SHP77 (cell line): ENCODE measurements at places on chromosomes 6 and 20.
A peak's percentile ranks its signal among the peaks of the same experiment; 100 is the strongest.

DNA sequence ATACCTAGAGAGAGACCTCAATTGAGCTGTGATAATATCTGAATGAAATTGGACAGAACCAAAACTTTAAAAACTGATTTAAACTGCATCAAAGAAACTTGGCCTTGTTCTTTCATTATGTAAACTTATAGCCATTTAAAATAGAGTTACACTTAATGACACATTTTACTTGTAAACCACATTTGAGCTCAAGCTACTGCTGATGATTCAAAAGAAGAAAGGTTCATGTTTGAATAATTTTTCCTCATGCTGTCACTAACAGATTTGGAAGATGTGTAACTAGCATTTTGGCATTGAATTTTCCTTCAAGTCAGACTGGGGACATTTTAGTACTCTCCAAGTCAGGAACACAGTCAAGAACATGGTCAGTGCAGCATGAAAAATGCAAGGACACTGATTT, 26.9 kb downstream of the POPDC3 start:
- no peak for DNase-seq

DNA sequence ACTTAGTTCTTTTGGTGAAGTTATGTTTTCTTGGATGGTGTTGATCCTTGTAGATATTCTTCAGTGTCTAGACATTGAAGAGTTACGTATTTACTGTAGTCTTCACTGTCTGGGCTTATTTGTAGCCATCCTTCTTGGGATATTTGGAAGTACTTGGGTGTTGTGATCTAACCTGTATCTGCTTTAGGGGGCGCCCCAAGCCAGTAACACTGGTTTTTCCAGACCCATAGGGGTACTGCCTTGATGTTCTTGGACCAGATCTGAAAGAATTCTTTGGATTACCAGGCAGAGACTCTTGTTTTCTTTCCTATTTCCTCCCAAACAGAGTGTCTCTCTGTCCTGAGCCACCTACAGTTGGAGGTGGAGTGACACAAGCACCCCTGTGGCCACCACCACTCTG, 309.1 kb upstream of the IMPG1 start:
- no peak for DNase-seq

DNA sequence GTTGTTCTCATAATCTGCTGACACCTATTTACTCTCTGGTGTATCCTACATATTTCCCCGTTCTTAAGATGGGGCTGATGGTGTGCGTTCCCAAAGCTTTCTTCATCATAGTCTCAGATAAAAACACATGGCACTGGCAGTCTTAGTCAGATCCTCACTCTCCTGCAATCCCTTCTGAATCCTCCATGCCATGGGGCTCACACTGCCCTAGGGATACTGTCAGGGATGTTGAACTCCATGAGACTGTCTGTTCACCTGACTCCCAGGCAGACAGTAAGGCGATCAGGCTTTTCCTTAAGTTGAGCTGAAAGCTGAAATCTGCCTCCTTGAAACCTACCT, 76.0 kb downstream of the SLX4IP start:
- DNase-seq: no peak

DNA sequence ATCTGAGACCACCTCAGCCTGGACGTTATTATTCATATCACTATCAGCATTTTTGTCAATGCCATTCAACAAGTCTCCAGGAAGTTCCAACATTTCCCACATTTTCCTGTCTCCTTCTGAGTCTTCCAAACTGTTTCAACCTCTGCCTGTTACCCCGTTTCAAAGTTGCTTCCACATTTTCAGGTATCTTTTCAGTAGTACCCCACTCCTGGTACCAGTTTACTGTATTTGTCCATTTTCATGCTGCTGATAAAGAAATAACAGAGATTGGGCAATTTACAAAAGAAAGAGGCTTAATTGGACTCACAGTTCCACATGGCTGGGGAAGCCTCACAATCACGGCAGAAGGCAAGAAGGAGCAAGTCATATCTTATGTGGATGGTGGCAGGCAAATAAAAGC, 565.5 kb downstream of the FRK start:
- DNase-seq: no peak

DNA sequence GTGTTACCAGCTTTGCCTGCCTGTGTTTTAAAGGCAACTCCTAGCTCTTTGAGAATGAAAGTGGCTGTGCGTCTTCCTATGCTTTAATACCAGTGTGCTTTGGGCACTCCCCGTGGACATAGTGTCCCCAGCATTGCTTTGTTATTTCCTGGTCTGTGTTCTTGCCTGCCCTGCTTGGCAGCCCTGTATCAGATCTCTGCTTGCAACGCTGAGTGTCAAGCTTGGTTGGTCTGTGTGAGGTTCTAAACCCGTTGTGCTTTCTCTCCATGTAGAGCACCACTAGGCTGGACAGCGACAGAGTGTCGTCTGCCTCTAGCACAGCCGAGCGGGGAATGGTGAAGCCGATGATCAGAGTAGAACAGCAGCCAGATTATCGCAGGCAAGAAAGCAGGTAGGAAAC, 80.2 kb downstream of the AFDN start:
- no peak for DNase-seq

DNA sequence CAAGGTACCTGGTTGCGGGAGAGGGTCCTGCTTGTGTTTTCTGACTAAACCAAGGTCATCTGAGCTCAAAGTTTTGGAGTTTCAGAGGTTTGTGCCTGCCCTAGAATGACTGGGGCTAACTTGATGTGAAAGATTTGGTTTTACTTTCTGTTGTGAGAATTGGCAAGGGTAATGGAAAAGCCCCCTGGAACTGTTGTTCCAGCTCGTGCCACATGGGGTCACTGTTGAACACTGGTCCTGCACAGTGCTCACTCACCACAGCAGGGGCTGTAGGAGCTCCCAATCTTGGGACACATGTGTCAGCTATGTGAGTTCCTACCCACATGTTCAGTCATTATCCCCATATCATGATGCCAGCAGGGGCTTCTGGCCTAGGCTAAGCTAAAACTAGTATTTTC, 6.5 kb downstream of the TGM6 start:
- peak; percentile 5 for DNase-seq

DNA sequence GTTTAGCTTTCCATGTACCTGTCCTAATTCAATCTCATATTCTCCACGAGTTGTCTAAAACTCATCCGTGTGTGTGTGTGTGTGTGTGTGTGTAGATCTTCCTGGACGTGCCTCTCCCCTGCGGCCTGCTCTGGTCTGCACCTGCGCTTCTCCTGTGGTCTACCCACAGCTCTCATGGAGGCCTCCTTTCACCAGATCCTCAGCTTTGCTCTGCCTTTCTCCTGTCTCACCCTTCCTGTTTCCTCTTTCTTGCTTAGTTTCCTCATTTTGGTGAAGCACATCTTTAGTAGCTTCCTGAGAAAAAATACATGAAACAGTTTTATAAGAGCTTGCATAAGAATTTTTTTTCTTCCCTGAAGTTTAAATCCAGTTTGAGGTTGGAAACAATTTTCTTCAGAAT, 18.1 kb downstream of the SLX4IP start:
- DNase-seq: peak; percentile 32

DNA sequence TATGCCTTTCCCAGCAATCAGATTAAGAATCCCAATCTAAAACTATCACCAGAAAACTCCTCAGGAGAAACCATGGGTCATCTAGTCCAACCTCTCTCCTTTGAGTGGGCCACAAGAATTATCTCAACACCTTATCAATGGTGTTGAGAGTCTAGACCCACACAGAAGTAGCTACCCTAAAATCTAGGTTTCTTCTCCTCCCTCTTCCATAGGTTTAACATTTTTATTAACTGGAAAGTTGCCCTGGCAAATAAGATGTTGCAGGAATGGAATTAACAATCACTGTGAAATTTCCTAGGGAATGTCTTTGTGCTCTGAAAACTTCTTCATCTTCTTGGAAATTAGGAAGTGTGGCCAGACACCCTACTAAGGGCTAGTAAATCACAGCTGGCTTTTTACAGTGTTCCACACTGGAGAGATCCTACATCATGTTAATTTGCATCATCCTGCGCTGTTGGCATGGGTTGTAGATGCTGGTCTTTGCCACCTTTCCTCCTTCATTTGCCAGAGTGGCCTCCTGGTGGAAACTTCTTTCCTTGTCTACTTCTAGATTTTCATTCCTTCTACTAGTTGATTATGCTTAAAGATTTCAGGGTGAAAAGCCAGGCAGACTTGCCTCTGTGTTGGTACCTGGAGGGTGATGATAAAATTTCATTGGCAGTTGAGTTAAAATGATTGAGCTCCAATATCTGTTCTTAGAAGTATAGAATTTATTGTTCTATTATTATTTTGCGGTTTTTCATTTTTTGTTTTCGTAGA, 2.7 kb downstream of the TNFAIP3 start:
- DNase-seq: no peak

DNA sequence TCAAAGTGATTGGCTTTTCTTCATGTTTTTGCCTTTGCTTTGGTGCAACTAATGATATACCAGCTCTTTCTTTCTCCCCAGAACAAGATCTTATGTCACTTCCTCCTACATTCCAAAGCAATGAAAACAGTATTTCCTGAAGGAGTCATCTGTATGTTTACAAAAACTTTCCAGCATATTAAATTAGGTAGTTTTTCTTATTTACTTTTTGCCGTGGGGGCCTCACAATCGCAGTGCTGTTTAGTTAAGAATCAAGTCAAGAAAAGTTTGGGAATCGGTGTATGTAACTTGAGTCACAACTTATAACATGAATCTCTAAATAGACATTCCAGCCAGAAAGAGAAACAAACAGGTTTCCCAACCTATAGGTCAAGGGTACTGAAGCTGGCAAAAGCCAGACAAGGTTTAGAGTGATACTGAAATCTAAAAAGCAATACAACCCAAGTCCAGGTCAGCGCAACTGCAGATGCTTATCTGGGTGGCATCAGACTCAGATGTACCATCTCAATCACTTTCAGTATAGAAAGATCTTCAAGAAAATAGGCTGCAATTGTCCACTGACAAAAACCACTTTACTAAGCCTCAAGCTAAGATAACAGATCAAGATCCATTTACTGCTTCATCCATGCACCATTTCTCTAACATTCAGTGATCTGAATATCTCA, 63.6 kb downstream of the IPCEF1 start:
- DNase-seq: no peak

DNA sequence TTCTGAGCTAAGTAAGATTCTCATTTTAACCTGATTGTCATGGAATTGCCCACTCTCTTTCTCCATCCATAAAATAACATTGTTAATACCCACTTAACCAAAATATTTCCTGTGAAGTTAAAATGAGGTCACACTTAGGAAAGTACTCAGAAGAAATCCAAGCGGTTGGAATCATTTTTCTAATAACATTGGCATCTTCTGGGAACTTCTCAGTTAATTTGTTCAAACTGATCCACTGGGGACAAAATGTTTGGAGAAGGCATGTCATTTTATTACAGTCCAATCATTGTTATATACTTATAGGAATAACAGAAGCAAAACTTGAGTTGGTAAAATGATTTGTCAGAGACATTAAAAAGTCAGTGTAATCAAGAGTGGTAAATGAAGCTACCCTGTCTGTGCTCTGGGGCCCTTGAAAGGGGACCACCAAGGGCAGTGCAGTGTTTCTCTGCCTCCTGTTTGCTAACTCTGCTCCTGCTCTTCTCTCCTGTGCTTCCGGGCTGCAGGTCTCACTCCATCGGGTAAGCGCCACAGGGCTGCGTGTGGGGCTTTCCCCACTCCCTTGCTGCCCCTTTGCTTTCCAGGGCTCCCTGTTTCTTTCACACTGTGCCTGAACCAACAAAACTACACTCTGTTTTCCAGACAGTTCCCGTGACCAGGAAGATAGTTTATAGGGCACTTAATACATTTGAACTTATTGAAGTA, 50.1 kb downstream of the HDDC2 start:
- DNase-seq: no peak

DNA sequence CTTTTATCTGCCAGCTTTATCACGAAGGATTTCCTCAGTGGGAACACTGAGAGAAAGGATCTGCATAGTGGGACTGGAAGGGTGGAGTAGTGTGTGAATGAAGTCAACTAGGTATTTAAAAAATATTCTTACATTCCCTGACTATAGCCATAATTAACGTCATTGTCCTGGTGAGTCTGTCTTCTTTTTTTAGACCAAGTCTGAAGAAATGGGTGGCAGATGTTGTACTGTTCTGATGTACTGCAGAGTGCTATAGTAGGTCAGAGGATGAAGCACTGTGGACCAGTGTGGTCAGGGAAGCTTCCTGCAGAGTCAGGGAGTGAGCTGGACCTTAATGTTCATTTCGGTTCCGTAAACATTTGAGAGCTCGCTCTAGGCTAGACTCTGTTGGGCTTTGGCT, 11.9 kb downstream of the TULP4 start:
- DNase-seq: no peak

GRCh38 chr20:39067526-39068216, 105.5 kb downstream of the DHX35 start:
- no peak for DNase-seq

DNA sequence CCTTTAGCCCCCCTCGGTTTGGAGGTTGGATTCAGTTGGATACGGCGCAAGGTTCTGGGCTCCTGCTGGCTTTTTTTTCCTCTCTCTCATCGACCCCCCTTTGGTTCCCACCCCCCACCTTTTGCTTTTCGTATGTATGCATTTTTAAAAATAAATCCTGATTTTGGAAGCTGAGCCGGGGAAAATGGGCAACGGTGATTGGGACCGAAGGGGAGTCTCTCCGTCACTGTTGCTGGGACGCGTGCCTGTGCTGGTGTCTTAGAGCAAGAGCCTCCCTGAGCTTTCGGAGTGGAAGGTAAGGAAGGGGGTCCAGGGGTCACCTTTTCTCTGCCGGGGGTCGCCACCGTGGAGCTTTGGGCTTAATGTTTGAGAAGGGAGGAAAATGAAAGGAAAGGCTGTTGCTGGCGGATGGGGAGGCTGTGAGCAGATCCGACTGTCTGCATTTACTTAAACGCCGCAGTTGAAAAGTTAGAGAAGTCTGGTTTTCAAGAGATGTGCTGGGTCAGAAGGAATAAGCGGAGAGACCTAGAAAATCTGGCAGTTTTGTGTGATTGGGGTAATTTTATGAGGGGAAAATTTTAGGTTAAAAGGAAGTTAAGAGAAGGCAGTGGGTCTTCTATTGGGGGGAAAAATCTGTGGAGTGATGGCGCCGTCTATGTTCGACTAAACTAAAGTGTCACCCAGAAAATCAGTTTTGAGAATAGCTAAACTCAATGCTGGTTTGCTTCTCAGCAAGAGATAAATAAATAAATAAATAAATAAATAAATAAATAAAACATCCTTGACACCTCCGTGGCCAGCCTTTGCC, 828 bp downstream of the ADGRB3 start:
- DNase-seq: no peak

GRCh38 chr6:11221623-11222384, 10.7 kb downstream of the NEDD9 start:
- DNase-seq: no peak
